H1 (cell line): ENCODE measurements at places on chromosomes 12 and 14. TPM values are rescaled to one million over a fixed set of nuclear protein-coding genes. Genes with fewer than 3 reads are reported as not detected.

DNA sequence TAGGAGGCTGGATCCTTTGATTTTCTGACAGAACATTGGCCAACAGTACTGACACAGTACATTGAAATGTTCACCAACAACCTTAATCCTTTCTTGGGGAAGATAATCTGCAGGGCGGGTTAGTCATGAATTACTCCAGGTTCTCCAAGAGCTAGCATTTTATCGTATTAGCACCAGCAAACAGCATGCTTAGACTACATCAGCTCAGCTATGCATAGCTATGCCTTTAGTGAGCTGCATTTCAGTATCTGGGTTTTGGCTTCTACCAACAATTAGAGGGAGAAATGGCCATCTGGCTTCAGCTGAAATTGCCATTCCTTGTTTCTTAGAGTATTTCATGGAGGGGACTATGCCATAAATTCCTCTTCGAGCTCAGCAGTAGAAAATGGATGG lies 33.8 kb downstream of the SAMD4A start:
- no peak overlapping the region for H3K27ac ChIP-seq
- peaks cover 3% of the 10 kb centered on the region; the same call in 1 of the 2 replicates for H3K4me1 ChIP-seq
- DNase-seq = no peak
- no peak overlapping the region for H3K4me3 ChIP-seq
- H3K27me3 ChIP-seq = no peaks in the 10 kb centered on the region
- H3K36me3 ChIP-seq = no peaks in the 10 kb centered on the region

- no peak overlapping the region for H3K27ac ChIP-seq
- no peaks in the 10 kb centered on the region for H3K36me3 ChIP-seq
- H3K4me3 ChIP-seq = no peak overlapping the region
- no peaks in the 10 kb centered on the region for H3K27me3 ChIP-seq
- no peak for DNase-seq
- H3K4me1 ChIP-seq = no peaks in the 10 kb centered on the region
Measured at GRCh38 chr14:72818998-72819397, 74.9 kb downstream of the DPF3 start.

- H3K36me3 ChIP-seq = no peaks in the 10 kb centered on the region; the same call in 1 of the 2 replicates
- H3K4me3 ChIP-seq = no peak overlapping the region
- no peak for DNase-seq
- no peaks in the 10 kb centered on the region for H3K27me3 ChIP-seq
- H3K4me1 ChIP-seq = no peaks in the 10 kb centered on the region
Measured at GRCh38 chr14:50883827-50884197, 12.0 kb downstream of the ABHD12B start.

- peaks cover 43% of the 10 kb centered on the region for H3K4me1 ChIP-seq
- no peak overlapping the region for H3K4me3 ChIP-seq
- H3K27ac ChIP-seq = no peak overlapping the region
- peak; percentile 74 for DNase-seq
Measured at GRCh38 chr14:68941820-68942219, 37.3 kb downstream of the ACTN1 start.

GRCh38 chr12:48388460-48388859 lies 37.7 kb upstream of the ZNF641 start:
- 0 out of 2 replicates have a peak, but pooled peaks cover 4% of the 10 kb centered on the region for H3K27me3 ChIP-seq
- no peaks in the 10 kb centered on the region for H3K36me3 ChIP-seq
- no peak overlapping the region for H3K4me3 ChIP-seq

- DNase-seq = no peak
- H3K4me1 ChIP-seq = peaks cover 2% of the 10 kb centered on the region; the same call in 1 of the 2 replicates
- H3K4me3 ChIP-seq = no peak overlapping the region
Measured at GRCh38 chr14:32019276-32019675, 57.8 kb upstream of the ARHGAP5 start.

PMEL gene
- polyA plus RNA-seq = 382 and 467 TPM in 2 replicates

- H3K27me3 ChIP-seq = peaks cover 3% of the 10 kb centered on the region
- H3K4me3 ChIP-seq = no peak overlapping the region
- H3K27ac ChIP-seq = no peak overlapping the region
Measured at GRCh38 chr14:95664546-95664945, 21.7 kb upstream of the TCL1B start.

GRCh38 chr12:95185072-95185471 lies 32.2 kb downstream of the FGD6 start:
- H3K36me3 ChIP-seq = no peaks in the 10 kb centered on the region
- H3K27ac ChIP-seq = no peak overlapping the region
- H3K4me1 ChIP-seq = peaks cover 5% of the 10 kb centered on the region
- DNase-seq = no peak
- no peak overlapping the region for H3K4me3 ChIP-seq

DNA sequence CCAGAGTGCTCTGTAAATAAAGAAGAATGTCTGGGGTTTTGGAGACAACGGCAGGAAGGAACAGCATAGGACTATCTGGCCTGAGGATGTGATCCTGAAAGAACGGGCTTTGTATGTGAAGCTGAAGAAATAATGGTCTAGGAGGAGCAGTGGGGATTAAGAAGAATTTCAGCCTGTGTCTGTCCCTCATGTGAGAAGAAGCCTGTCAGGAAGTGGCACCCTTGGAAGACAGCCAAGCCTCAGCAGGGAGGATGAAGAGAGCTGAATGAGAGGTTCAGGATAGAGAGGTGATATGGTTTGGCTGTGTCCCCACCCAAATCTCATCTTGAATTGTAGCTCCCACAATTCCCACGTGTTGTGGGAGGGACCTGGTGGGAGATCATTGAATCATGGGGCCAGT lies 56.9 kb upstream of the TCL1A start:
- no peak for DNase-seq
- no peaks in the 10 kb centered on the region for H3K4me1 ChIP-seq
- no peak overlapping the region for H3K27ac ChIP-seq
- H3K27me3 ChIP-seq = peaks cover 8% of the 10 kb centered on the region; the same call in 1 of the 2 replicates

- no peaks in the 10 kb centered on the region for H3K4me1 ChIP-seq
- H3K4me3 ChIP-seq = no peak overlapping the region
- no peaks in the 10 kb centered on the region for H3K27me3 ChIP-seq
- no peak for DNase-seq
- peaks cover 16% of the 10 kb centered on the region for H3K36me3 ChIP-seq
- no peak overlapping the region for H3K27ac ChIP-seq
Measured at GRCh38 chr12:42338280-42338679, 12.3 kb downstream of the PPHLN1 start.

DNA sequence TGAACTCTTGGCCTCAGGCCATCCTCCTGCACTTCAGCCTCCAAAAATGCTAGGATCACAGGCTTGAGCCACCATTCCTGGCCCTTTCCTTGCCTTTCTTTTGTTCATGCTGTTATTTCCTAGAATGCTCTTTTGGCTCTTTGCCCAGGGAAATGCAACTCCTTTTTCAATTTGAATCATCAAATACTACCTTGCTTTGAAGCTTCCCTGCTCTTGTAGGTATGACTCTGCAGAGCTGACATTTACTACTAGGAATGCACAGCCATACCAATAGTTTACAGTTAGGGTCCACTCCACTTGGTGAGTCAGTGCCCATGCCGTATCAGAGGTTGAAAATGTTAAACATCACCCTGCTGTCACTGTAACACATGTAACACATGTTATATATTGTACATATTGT lies 107.0 kb upstream of the CRY1 start:
- no peaks in the 10 kb centered on the region for H3K27me3 ChIP-seq
- H3K27ac ChIP-seq = no peak overlapping the region
- H3K36me3 ChIP-seq = no peaks in the 10 kb centered on the region
- no peak overlapping the region for H3K4me3 ChIP-seq

- no peaks in the 10 kb centered on the region for H3K27me3 ChIP-seq
- H3K36me3 ChIP-seq = no peaks in the 10 kb centered on the region; the same call in 1 of the 2 replicates
- H3K4me1 ChIP-seq = peaks cover 18% of the 10 kb centered on the region; the same call in 1 of the 2 replicates
- no peak for DNase-seq
- H3K4me3 ChIP-seq = no peak overlapping the region
- H3K27ac ChIP-seq = no peak overlapping the region
Measured at GRCh38 chr12:2625289-2625612, 169.5 kb upstream of the FKBP4 start.

DNA sequence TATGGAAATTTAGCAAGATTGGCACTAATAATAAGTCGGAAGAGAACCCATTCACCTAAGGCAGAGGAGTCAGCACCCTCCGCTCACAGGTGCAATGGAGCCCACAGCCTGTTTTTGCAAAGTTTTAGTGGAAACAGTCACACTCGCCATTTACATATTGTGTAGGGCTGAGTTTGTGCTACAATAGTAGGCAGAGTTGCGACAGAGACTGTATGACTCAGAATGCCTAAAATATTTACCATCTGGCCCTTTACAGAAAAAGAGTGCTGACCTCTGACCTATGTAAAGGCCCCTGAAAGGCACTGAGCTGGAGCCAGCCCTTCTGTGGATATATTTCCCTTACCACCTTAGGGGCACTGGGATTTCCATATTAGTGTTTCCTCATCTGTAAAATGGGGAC lies 79.0 kb downstream of the PRIMA1 start:
- H3K27ac ChIP-seq = no peak overlapping the region
- H3K27me3 ChIP-seq = no peaks in the 10 kb centered on the region
- H3K4me1 ChIP-seq = peaks cover 13% of the 10 kb centered on the region
- H3K4me3 ChIP-seq = no peak overlapping the region
- no peaks in the 10 kb centered on the region for H3K36me3 ChIP-seq

ANO2 gene
- polyA plus RNA-seq = 1.7 and 1.9 TPM in 2 replicates

GRCh38 chr12:70365648-70366518 lies at the start of gene KCNMB4:
Gene KCNMB4 (plus strand): TSS chr12:70366290. CDS start chr12:70366735, 445 bp downstream.
- H3K4me3 ChIP-seq = peak within 1 kb of the TSS; percentile 64
- no peaks in the 10 kb centered on the region for H3K36me3 ChIP-seq
- H3K27ac ChIP-seq = no peak within 1 kb of the TSS
- H3K27me3 ChIP-seq = no peaks in the 10 kb centered on the region
- peak; percentile 75 for DNase-seq
- peaks cover 7% of the 10 kb centered on the region for H3K4me1 ChIP-seq

DNA sequence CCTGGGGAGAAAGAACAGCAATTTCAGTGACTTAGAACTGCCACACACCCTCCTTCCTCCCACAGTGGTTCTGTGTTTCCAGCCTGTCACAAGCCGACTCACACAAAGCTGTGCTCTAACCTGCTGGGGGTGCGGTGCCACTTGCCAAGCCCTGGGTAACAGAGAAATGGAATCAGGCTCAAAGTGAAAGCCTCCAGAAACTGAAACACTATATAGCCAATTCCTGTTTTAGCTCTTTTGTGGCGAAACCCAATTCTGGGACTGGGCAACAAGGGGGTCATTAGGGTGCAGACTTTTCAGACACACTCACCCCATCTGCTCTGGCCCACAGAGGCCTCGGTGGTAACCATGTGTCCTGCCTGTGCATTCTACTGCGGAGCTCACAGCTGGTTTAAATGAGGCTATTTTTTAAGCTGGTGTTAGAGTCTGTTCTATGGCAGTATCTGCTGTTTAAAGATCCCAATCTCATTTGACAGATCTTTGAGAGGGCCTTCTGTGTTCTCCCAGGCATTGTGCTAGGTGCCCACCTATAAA lies 15.2 kb upstream of the ACTR6 start:
- H3K4me3 ChIP-seq = no peak overlapping the region
- H3K27me3 ChIP-seq = no peaks in the 10 kb centered on the region
- peaks cover 2% of the 10 kb centered on the region for H3K4me1 ChIP-seq
- no peak overlapping the region; the same call in 1 of the 2 replicates for H3K27ac ChIP-seq
- H3K36me3 ChIP-seq = 0 out of 2 replicates have a peak, but pooled peaks cover 2% of the 10 kb centered on the region
- DNase-seq = no peak

- no peaks in the 10 kb centered on the region for H3K27me3 ChIP-seq
- no peak overlapping the region for H3K4me3 ChIP-seq
- no peak overlapping the region for H3K27ac ChIP-seq
- H3K36me3 ChIP-seq = no peaks in the 10 kb centered on the region
- DNase-seq = no peak
- H3K4me1 ChIP-seq = no peaks in the 10 kb centered on the region
Measured at GRCh38 chr14:87617079-87617478, 375.9 kb downstream of the GALC start.

DNA sequence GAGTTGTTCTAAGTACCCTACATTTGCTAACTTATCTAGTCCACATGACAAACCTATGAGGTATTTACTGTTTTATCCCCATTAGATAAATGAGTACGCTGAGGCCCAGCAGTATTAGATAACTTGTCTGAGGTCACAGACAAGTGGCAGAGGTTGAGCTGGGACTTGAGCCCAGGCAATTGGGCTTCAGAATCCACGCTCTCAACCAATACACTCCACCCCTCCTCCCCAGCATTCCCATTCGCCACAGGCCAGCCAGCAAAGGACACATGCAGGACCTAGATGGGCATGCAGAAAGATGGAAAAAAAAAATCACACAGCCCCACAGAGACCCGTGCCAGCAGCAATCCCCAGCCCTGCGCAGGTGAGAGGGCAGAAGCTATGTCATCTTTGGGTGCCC lies 12.4 kb downstream of the HDAC7 start:
- no peak overlapping the region for H3K27ac ChIP-seq
- H3K27me3 ChIP-seq = no peaks in the 10 kb centered on the region
- H3K4me3 ChIP-seq = no peak overlapping the region

LTBR gene
- polyA plus RNA-seq = 5.1 and 9.2 TPM in 2 replicates

- no peaks in the 10 kb centered on the region for H3K27me3 ChIP-seq
- H3K4me3 ChIP-seq = no peak overlapping the region
- no peak for DNase-seq
- peaks cover 11% of the 10 kb centered on the region for H3K4me1 ChIP-seq
- no peak overlapping the region for H3K27ac ChIP-seq
Measured at GRCh38 chr14:76080471-76080870, 71.3 kb upstream of the GPATCH2L start.

DNA sequence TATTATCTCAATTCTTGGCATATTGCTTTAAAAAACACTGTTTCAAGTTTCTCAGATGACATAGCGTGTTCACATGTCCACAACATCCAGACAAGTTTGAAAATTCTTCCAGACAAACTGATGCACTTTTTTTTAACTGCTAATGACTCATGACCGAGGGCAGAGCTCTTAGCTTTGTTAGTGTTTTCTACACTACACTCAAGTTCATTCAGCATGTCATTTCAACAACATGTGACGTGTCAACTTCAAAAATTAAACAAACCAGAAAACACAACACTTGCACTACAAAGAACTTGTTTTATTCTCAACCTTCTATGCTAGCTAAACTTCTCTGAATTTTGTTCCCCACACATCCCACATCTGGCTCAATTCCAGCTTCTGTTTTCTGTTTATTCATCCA lies 1186.3 kb upstream of the FLRT2 start:
- no peak overlapping the region for H3K27ac ChIP-seq
- no peaks in the 10 kb centered on the region; the same call in 1 of the 2 replicates for H3K4me1 ChIP-seq
- no peaks in the 10 kb centered on the region for H3K27me3 ChIP-seq
- H3K36me3 ChIP-seq = no peaks in the 10 kb centered on the region

DNA sequence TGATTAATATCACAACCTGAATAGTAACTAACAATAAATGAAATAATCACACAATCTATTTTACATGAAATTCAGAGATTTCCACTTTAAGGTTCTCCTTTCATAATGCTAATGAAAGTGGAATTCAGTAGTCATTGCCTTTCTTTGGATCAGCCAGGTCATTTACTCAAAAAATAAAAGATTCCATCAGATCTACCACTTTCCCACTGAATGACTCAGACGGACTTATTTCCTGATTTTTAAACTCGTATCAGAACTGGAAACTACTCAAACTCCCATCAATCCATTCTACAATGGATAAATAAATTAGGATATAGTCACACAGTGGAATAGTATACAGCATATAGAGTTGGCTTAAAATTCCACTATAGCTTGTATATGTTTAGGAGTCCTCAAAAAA lies 237.1 kb downstream of the MED13L start:
- H3K27me3 ChIP-seq = no peaks in the 10 kb centered on the region
- H3K36me3 ChIP-seq = no peaks in the 10 kb centered on the region
- DNase-seq = no peak
- H3K4me3 ChIP-seq = no peak overlapping the region
- no peak overlapping the region for H3K27ac ChIP-seq
- H3K4me1 ChIP-seq = no peaks in the 10 kb centered on the region

FGF23 gene
- polyA plus RNA-seq = 0.35 and 0.53 TPM in 2 replicates
